ENCODE measurements at places on chromosomes 16 and 17. TPM values are rescaled to one million over a fixed set of nuclear protein-coding genes. Genes with fewer than 3 reads are reported as not detected.

The DNAI2 gene
- total RNA-seq = not detected

The GP1BA gene
- total RNA-seq = 0.22 TPM

- no peak for DNase-seq
Measured at GRCh38 chr16:3819746-3820724, 60.5 kb downstream of the CREBBP start.

GRCh38 chr16:86542756-86543750 lies 12.0 kb downstream of the MTHFSD start:
- DNase-seq = no peak

DNA sequence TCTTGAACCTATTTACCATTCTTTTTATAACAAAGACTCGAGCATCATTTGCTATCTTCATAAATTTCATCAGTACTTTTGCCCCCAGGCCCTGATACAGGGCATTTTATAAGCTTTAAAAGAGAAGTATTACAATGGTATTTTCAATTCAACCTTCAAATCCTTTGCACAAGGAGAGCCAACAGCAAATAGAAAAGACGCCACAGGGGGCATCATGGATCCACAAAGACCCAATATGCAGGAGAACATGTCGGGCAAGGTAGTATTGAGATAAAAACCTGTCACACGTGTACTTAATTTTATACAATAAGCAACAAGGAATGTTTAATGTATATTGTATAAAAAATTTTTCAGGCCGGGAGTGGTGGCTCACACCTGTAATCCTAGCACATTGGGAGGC lies 10.2 kb downstream of the MAP3K14 start:
- DNase-seq = no peak

DNA sequence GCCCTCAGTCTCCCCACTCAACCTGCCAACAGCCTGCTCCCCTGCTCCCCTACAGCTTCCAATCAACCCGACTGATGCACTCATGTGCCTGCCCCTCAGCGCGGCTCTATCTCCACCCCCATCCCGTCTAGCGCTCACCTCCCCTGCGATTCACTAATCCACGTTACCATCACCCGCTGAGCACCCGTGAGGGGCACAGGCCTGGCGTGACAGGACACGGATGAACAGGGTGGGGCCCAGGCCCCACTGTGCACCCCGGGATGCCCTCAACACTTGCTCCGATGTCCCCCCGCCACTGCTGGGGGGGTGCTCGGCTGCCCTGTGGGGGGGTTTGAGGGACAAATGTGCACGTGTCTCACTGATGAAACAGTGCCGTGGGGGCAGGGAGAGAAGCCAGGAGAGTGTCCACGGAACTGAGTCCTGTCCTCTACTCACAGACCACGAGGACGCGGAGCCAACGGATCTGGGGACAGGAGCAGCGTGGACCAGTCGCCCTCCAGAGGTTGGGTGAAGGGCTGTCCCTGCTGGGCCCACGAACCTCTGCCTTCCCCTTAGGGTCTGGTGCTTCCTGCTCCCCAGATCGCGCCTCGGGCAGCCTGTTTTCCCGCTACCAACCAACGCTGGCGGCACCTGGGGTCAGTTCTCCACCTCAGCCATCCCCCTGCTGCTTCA lies 66.7 kb downstream of the RPH3AL start:
- no peak for DNase-seq

DNA sequence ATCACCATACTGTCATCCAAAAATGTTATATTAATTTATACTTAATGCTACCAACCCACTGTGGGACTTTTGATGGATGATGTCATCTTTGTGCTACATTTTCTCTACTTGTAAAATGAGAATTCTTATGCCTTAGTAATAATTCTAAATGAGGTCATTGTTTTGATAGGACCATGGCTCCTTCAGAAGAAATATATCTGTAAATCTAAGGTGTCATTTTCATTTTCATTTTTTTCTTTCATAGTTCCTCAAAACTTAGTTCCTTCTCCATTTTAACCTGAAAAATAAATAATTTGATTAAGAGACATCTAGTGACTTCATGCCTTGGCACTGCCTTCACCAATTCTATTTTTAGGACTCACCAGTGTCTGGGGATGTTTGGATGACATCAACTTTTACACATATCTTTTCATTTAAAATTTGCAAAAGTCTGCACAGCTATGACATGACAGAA lies 48.7 kb downstream of the GPRC5B start:
- DNase-seq = no peak

DNA sequence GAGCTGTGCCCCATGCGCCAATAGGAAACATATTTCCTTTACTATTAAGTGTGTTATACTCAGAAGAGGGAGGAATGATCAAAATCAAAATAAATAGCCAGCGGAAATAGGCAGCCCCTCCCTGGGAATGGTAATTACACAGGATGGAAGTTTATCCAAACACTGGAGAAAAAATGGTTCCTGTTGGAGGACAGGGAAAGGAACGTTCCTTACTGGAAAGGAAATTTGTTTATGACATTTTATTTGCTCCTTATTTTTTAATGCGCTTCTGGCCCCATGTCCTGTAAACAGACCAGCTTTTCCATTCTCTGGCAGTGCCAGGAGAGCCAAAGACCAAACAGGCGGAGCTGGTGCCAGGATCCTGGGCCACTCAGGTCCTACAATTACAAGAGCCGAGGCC lies 273.7 kb downstream of the SOX9 start:
- no peak for DNase-seq
